ENCODE measurements at places on chromosomes 5 and 9.

DNA sequence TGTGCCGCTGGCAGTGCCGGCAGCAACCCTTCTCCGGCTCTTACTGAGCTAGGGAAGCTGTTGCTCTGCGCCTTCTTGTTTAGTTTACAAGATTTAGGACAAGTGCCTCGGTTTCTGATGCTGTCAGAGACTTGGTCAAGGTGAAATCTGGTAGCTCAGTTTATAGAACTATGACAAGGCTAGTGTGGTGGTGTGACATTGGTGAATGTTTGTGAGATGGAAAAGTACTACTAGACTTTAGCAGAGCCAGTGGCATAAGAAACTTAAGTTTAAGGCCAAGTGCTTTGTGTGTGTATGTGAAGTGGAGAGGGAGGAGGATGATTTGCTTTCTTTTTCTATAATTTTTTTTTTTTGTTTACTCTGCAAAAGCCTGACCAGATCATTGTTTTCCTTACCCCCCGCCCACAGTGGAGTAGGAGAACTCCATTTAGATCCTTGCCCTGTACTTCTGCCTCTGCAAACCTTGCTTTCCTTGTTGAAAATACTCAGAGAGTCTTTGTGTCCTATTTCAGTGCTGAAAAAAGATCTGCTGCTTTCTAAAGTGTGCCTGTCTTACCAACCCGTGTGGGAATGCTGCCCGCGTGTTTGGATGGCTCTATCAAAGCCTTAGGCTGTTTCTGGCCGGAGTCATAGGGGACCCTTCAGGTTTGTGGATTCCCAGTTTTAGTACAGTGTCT is 75.9 kb downstream of the TRIO start:
- no peak for DNase-seq

DNA sequence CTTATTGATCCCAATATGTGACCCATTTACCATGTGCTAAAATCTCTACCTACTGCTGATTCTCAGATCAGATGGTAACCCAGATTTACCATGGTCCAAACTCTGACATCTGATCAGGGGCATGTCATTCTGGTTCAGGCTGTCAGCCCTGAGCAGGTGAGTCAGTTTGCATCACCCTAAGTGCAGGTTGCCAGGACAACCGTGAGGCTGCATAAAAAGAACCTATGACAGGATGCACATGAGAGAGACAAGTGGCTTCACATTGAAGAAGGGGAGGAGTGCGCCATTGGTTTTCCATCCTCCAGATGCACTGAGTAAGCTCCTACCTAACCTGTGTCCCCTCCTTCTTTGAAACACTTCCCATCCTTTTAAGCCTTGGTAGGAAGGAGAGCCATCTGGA is 801 bp upstream of the PRSS3 start:
- peak; percentile 12 for DNase-seq

DNA sequence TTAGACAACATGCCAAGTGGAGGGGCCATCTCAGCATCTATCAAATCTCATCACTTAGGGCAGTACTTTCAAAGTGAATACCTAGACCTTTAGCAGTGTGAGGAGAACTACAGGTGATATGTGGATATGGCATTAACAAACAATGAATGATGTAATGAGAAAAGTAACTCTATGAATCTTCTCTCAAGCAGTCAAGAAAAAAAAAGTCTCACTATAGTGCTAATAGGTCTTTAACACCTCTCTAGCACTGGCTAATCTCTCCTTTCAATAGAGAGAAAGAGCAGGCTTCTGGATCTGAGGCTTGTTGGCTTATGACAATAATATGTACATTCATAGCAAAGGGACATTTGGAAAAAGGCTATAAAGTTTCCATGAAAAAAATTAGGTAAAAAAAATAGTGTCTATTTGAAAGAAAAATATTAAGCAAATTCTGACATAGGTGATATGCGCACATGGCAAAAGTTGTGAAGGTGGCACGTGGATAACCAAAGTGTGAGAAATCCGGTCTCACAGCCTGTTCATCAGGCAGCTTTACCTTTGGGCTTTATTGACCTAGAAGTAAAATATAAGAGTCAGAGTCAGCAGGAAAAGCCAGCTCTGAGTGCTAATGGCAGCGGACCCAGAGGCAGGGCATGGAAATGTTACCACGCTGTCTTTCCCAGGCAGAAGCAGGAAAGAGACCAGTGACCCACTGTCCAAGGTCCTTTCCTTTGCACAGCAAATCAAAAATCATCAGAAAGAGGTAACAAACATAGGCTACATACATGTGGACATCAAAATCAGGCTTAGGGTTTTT is 203.4 kb downstream of the EFNA5 start:
- no peak for DNase-seq

GRCh38 chr9:108618906-108619550 is 236.8 kb downstream of the ACTL7B start:
- DNase-seq = no peak

DNA sequence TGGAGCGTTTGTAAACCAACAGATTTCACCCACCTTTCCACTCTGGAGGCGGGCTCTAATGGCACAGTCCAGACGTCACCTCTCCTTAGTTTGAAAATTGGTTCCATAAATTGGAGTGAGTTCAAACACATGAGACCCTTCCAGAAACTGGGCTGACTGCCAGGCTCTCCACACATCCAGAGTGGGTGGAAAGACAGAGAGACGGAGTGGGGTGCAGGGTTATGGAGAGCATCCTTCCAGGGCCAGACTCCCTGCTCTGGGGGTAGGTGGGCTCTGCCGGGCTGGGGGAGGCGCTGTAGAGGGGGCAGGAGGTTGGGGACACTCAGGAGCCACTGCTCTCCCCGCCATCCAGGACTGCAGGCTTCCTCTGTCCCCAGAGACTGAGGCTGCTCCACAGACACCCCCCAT is 104.7 kb upstream of the PHYKPL start:
- DNase-seq = no peak

DNA sequence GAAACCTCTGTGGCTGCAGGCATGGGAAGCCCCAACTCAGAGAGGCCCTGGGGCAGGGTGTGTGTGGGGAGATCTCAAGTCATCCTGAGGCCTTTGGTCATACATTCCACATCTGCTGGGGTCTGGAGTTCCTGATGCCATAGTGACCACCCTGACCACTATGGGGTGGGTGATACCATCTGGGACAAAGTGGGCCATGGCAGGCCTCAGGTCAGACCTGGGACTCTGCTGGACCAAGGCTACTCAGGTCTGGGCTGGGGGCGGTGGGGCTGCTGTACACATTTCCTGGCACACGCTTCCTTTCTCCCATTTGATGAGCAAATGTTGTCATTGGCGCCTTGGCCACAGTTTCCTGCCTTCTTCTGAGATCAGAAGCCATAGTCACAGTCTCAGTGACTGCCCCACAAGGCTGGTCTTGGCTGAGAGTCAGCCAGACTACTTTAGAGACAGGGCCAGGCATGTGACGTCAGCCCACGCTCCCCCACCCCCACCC is 15.1 kb upstream of the ACSL6 start:
- DNase-seq = no peak

- no peak for DNase-seq
Observed at GRCh38 chr5:172953776-172954675, 5.2 kb upstream of the RPL26L1 start.

DNA sequence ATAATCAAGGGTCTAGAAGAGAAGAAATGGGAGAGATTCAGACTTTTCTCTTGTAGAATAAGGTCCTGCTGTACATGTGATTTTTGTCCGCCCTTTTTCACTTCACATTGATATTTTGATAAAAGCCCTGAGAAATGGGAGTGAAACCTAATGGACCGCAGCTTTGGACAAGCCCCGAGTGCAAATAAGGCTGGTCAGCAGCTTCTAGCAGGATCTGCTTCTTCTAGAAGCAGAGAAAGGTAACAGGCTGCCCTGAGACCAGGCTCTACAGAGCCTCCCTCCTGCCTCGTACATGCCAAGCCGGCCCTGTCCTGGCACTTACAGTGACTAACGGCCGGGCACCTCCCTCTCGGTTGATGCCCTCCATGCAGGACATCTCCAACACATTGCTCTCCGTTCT is 33.4 kb downstream of the ACER2 start:
- DNase-seq = no peak

All from stimulated activated CD4-positive, alpha-beta T cell treated with anti-CD3 and anti-CD28 coated beads, Interleukin-4, amount 100 ng/mL, for 4 hours (primary cell).